ENCODE measurements at places on chromosomes 6 and 20.

- no peak for DNase-seq
These were observed 30.4 kb downstream of the AKIRIN2 start for GRCh38 chr6:87671555-87672029.

DNA sequence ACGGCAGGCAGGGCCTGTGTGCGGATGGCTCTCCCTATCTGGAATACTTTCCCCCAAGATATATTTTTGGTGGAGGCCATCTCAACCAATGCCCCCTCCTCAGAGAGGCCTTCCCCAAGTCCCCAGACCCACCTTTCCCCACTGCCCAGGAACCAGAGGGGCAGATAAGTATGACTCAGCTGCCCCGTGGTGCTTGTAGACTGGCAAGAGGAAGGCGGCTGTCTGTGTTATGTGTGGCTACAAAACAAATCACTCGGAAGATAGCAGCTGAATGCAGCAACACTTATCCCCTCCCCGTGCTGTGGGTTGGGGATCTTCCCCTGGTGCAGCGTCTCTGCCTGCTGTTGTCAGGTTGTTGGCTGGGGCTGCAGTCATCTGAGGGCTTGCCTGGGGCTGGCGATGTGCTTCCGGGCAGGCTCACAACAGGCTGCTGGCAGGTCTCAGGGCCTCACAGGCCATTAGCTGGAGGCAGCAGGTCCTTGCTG, 7.1 kb downstream of the NPEPL1 start:
- DNase-seq, result no peak

- no peak for DNase-seq
These were observed 162.3 kb upstream of the TNFAIP3 start for GRCh38 chr6:137704802-137705159.

GRCh38 chr6:45963896-45964295, 51.8 kb downstream of the CLIC5 start:
- no peak for DNase-seq

DNA sequence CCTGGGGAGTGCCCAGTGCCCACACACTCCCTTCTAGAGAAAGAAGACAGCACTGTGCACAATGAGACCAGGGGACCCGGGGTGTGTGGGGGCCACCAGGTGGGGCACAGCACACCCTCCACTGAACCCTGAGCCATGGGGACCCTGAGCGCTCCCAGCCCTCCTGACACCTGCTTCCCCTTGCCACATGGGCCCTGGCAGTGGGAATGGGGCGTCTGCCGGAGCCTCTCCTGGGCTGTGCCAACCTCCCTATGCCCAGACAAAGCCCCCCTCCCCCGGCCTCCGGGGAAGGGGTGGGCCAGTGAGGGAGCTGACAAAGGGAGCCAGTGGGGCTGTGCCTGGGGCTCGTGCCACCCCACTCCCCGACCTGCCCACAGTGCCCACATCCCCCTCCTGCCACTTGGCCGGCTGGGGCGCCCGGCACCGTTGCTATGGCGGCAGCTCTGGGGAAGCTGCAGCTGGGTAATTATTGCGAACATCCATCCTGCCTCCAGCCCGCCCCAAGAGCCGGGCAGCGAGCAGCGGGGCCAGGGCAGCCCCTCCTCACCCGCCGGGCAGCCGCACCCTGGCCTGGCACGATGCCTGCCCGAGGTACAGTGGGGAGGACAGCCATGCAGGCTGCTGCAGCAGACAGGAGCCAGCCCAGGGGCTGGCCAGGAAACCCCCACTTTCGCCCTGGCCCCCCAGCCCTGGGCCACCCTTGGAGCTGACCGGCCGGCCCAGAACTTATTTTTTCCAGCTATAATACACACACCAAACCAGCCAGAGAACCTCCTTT, 41.9 kb upstream of the NOL4L start:
- DNase-seq, result peak; percentile 69

DNA sequence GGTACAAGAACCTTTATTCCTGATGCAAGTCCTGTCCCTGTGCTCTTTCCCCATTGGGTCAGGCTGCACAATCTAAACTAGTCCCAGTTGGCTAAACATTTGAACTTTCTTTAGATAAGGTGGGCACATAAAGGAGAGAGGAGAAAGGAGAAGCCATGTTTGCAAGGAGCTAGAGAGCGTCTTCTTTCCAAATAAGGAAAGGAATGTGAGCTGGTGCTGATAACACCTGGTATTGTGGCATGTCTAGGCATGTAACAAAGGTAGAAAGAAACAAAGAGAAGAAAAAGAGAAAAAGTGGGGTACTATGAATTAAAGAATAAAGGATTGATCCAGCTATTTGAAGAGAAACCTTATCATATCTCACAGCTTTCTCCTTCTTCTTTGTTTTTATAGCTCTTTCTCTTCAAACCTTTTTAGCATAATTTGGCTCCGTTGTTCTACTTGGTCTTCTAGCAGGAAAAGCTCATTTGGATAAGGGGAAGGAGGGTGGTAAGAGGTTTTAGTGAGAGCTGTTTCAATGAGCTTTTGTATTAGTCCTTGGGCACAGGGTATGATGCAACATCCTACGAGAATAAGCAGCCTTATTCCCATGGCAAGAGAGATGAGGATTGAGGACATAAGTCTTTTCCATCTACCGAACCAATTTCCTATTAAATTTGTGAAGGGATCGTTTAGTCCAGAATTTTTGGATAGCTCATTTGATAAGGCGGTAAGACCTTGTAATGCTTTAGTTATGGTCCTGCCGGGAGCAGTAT, 415.5 kb upstream of the MAN1A1 start:
- no peak for DNase-seq

DNA sequence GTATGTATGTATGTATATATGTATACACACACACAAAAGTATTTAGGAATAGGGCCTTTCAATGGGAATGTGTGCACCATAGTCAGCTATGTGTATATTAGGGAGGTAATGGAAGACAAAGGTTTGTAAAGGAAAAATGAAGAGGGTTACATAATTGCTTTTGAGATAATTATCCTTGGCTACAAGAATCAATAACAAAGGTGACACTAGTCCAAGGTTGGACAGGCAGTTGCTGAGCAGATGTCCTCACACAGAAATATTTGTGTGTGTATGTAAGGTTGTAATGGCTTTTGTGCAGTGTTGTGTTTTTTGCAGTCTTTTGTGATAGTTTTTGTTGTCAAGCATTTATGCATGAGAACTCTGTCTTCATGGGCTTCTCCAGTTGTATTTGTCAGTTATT, 157.9 kb upstream of the MARCKS start:
- DNase-seq, result no peak

DNA sequence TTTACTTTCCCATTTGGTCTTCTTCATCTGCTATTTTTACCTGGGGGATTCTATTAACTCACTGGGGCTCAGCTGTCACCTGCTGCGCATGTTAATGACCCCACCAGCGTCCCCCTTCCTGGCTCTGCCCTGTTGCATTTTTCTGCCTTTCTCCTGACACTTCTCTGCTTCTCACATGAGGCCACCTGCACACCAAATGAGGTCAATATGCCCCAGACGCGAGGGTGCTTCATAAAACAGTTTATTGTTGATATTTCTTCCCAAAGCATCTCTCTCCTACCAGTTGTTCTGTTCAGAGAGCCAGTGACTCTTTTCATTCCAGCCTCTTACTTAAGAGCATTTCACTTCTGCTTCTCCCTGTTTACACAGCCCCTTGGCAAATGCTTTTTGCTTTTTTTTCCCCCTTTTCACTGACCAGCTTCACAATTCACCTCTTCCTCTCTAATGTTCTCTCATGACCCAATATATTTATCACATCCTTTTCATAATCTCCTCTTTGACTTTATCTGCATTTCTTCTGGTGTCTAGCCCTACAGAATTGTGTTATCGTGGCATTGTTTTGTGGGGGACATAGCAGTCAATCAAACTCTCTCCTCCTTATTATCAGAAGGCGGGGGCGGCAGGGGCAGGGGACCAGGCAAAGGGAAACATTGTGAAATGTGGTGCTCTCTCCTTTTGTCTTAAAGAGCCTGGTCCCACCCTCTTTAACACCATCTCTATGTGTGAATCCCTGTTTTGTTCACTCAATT, 545.8 kb upstream of the CITED2 start:
- DNase-seq, result no peak

- DNase-seq, result no peak
These were observed 547.8 kb upstream of the POU3F2 start for GRCh38 chr6:98286620-98287019.

GRCh38 chr20:8153281-8153908, 21.3 kb downstream of the PLCB1 start:
- no peak for DNase-seq

- DNase-seq, result no peak
These were observed 31.8 kb upstream of the EMILIN3 start for GRCh38 chr20:41398408-41398807.

DNA sequence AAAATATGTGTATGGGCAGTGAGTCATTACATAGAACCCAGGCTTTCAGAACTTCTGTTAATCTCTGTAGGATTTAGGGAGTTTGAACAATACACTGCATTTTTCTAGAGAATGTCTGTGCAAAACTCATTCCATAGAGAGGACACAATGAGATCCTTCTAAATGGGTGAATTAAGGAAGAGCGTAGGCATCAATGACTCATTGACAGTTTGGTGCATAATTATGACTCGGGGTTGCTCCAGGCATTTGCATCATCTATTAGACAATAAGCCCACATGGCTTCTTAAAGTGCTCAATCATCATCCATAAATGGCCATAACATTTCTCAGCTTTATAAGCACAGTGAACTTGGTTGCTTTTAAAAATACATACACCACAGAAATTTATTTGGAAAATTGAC, 625.5 kb downstream of the CDH26 start:
- no peak for DNase-seq

DNA sequence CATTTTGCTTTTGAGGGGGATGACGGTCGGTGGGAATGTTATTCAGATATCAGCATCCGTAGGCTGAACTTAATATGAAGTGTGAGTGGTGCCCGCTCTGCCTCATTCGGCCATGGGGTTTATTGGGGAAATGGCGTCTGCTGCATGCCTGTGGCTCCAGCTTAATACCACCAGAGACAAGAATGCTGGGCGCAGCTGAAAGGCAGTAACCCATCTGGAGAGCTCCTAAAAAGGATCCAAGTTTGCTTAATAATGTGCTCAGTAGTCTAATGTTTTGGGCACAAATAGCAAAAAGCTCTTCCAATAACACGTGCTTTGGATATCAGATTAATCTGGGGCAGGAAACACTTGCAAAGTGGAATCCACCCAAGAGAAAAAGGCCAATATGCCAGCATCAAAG, 273.0 kb upstream of the TAB2 start:
- no peak for DNase-seq

DNA sequence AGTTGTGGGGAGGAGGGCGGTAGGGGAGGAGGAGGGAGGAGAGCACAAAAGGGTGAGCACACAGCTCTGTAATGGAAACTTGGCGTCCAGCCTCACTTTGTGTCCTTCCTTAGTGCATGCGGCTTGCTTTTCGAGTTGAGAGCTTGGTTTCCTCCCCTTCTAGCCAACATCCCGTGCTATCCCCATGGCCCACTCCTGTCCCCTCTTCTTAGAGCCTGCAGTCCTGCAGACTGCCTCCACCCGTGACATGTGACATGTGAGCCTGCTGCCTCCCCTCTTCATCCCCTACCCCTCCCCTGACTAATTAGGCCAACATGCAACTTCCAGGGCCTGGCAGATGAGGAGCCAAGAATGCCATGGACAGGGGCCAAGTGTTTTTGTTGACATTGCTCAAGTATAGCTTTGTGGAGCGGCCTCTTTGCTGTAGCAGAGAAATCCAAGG, 63.2 kb downstream of the SLC24A3 start:
- peak; percentile 57 for DNase-seq

- no peak for DNase-seq
These were observed 48.7 kb upstream of the ERVFRD-1 start for GRCh38 chr6:11160199-11160598.

- DNase-seq, result no peak
These were observed 26.4 kb downstream of the ZNF391 start for GRCh38 chr6:27414996-27415395.

GRCh38 chr6:112310439-112311125, 36.5 kb upstream of the RFPL4B start:
- DNase-seq, result no peak

- DNase-seq, result no peak
These were observed 52.4 kb downstream of the LY86 start for GRCh38 chr6:6640926-6641325.

DNA sequence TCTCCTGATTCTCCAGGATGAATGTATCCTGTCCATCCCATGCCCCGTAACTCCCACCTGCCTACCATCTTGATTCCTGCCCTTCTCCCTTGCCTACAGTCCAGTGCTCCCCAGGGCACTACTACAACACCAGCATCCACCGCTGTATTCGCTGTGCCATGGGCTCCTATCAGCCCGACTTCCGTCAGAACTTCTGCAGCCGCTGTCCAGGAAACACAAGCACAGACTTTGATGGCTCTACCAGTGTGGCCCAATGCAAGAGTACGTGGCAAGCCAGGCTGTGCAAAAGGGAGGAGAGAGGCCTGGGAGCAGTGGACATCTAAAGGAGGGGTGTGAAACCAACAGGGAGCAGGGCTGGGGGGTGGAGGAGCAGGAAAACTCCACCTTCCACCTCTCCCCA, 15.0 kb upstream of the ZNF76 start:
- no peak for DNase-seq

GRCh38 chr6:29995340-29995777, 53.0 kb downstream of the HLA-A start:
- no peak for DNase-seq

GRCh38 chr6:36685166-36685924, 6.8 kb downstream of the CDKN1A start:
- DNase-seq, result no peak

- DNase-seq, result no peak
These were observed 114.7 kb downstream of the EDN3 start for GRCh38 chr20:59414936-59415623.

GRCh38 chr6:32116674-32117073, 7.5 kb upstream of the TNXB start:
- DNase-seq, result no peak

- no peak for DNase-seq
These were observed 46.6 kb downstream of the SCGN start for GRCh38 chr6:25698631-25699030.
